NCI-H510A treated with DMSO at 0.1 percent for 48 hours (cell line): ENCODE measurements at places on chromosomes 6 and 20.

- DNase-seq = no peak
These were observed 25.0 kb downstream of the DDO start for GRCh38 chr6:110390404-110390803.

DNA sequence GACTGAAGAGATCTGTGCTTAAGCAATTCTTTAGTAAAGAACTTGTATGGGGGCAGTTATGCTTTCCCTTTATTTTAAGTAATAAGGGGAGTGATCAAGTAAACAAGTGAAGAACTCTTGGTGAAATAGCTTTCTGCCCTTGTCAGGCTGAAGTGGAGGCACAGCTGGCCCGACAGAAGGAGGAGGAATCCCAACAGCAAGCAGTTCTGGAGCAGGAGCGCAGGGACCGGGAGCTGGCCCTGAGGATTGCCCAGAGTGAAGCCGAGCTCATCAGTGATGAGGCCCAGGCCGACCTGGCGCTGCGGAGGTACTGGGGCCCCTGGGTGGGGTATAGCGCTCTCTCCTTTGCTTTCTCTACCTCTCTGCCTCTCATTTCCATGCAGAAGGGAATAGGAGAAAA lies 143.3 kb downstream of the MYO6 start:
- DNase-seq = no peak

DNA sequence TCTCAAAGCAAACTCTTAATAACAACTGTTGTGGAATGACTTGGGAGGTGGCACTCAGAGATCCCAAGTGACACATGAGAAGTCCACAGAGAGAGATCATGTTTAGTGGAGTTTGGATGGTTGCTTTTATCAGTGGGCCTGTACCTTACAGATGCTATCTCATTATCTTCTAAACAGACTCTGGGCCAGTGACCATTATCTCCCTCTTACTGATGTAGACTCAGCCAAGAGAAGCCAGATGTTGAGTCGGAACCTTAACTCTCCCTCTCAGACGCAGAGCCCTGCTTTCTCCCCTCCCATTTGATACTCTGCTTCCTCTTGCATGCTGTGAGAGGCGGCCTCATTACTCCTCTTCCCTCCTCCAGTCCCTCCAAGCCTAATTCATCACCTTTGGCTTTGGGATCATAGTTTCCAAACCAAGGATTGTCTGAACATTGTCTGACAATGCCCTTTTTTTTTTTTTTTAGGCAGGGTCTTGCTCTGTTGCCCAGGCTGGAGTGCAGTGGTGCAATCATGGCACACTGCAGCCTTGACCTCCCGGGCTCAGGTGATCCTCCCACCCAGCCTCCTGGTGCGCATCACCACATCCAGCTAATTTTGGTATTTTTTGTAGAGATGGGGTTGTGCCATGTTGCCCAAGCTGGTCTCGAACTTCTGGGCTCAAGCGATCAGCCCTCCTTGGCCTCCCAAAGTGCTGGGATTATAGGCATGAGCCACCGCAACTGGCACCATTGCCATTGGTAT lies 4.5 kb upstream of the DDR1 start:
- no peak for DNase-seq

DNA sequence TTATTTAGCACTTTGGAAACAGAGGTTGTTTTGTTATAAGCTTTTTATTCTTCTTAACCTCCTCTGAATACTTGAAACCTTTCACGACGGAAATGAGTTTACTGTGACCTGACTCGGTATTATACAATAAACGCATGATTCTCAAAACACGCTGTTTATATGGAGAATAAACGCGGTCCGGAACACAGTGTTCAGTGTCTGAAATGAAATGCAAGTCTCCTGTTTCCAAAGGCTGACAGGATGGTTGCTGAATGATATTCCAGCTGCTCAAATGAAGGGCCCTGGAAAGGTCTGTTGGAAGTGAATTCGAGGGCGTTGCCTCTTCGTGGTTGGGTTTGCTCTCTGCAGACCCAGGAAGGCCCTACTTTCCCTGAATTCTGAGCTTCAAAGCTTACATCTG lies 83.4 kb downstream of the RSPH3 start:
- DNase-seq = no peak

GRCh38 chr6:109799664-109800063 lies 108.6 kb downstream of the FIG4 start:
- no peak for DNase-seq
